ENCODE measurements at places on chromosomes 12 and 14.

DNA sequence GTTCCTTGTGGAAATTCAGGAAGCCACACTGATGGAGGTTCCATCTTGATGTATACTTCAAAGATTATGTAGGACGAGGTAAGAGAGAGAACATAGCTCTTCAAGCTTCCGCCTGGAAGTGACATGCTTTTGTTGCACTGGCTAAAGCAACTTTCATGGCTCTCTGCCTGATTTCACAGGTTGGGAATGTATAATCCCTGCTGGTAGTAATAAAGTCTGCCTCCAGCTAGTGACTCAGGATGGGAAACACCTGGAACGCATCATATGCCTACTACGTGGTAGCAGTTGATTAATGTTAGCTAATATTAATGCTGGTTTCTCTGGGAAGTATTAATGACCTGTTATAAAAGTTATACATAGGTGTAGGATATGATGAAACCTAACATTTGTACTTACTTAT, 71.1 kb downstream of the PELI2 start:
- DNase-seq: peak; percentile 27

GRCh38 chr14:92954933-92955332, 32.0 kb downstream of the CHGA start:
- no peak for DNase-seq

DNA sequence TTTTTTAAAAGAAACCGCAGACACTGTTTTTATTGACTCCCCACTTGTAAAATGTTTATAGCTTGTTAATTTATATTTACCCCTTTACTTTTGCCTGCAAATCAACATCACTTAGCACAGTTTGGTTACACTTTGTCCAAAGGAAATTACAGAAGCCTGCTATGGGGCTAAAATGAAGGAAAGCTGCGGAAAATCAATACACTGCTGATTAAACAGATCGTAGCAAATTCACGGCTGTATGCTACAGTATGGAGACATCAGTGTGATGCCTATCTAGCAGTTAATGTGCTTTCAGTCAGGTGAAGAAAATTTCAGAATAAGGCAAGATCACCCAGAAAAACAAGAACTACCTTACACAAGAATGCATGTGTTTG, 110.0 kb downstream of the FOXG1 start:
- DNase-seq: no peak

DNA sequence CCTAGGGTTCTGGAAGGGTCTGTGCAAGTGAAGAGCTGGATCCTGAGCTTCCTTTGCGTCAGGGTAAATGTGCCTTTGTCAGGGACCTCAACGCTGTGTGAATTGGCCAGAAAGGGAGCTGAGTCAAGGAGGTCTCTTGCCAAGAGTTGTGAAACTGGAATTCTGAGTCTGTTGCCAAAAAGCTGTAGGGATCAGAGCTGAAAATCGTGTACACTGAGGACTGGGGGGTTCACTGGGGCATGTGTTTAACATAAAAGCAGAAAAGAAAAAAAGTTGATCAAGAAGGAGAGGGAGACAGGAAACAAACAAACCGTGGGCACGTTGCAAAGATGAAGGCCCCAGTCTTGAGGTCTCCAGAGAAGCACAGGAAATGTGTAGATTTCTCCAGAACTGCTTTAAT, 1081.5 kb downstream of the VRK1 start:
- DNase-seq: no peak

DNA sequence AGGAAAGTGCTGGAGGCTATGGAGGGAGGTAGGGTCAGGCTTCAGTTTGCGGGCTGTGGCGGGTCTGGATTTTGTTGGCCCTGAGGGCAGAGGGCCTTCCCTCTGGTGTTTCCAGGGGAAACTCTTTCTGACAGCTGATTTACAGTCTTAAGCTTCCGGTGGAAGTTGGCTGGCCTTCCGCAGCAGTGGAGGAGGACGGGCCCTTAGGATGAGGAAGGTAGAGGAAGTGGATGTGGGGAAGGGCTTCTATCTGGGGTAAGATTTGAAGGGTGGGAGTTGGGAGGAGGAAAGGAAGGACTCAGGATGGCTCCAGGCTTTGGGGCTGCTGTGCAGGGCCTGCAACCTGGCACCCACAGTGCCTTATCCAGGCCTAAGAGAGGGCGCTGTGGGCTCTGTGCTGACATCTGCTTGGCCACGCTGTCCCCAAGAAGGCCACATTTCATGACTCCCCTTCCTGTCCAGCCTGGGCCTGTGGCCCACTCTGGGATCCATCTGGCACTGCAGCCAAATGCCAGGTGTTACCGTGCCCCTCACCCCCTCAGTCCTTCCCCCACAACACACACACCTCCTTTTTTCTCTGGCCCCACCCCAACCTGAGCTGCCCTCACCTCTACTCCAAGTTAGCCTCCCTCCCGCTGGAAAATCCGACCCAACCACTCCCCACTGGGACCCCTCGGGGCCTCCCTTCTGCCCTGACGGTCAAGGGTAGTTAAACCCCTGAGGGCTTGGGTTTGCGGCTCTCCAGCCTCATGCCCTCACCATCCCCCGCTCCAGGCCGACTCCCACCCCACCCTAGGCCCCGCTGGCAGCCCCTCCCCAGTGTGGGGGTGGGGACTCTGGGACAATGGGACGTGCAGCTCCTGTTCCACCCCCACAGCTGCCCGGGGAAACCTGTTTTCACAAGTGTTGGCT, 7.7 kb upstream of the PPP1R13B start:
- DNase-seq: no peak

GRCh38 chr12:51023625-51024382, 2.4 kb downstream of the SLC11A2 start:
- no peak for DNase-seq

DNA sequence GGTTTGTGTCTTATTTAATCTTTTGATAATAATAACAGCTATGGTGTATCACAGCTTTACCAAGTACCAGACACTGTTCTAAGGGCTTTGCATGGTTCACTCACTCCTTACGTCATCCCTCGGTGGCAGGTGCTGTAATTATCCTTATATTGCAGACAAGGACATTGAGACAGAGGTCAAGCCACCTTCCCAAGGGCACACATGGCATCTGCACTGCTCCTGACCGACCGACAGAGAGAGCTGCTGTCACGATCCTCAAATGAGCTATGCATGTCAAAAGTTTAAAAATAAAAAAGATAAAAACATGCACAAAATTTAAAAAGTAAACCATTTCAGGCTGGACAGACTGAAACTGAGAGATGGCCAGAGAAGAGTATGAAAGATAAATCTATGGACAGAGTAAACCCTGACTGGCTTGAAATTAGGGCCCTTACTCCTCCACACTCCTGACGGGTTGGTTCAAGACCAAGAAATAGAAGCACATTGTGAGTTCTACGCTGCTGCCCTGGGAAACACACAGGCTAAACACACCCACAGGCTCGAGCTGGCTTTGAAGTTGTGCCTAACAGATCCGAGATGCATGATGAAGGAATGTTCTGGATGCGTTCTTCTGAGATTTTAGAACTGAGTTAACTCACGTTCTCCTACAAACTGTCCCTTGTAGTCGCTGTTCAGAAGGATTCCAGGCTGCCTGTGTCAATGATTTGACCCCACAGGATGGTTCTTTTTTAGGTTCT, 268.7 kb downstream of the ZFP36L1 start:
- no peak for DNase-seq

GRCh38 chr12:52573743-52574142, at the start of gene KRT74:
Gene KRT74 (minus strand): TSS chr12:52573843. CDS start chr12:52573777, 66 bp downstream.
- DNase-seq: no peak

DNA sequence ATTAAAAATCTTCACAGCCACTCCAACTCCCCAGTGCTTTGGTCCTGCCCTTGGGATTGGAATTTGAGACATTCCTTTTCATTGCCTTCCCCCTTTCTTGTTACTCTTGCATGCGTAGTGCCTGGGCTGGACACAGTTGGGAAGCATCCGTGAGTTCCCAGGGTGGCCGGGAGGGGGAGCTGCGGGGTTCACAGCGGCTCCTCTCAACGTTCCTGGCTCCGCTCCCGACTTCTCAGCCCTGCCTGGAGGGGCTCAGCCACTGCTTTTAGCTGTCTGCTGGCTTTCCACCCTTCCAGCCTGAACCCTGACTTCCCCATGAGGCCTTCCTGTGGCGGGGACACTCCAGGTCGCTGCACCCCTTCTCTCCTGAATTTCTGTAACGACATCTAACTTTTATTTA, 3.2 kb downstream of the TEX52 start:
- DNase-seq: no peak

DNA sequence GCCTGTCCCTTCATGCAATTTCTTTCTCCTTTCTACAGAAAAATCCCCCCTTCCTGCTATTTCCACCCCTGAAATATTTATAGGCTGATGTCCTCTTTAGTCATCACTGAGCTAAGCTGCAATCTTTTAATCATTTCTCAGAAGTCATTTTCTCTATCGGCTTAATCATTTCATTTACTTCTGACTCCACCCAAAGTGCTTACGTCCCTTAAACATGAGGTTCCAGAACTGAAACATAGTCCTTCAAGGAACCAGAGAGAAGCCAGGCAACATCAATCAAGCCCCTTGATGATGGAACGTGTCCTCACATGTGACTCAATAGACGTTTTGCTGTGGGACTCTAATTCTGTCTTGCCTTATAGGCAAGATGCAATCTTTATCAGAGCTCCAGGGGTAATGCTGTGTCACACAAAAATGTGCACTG, 148.7 kb upstream of the KRR1 start:
- no peak for DNase-seq

- no peak for DNase-seq
Measured at GRCh38 chr12:119679081-119679480, 11.1 kb downstream of the PRKAB1 start.

GRCh38 chr12:99983456-99984258, 1.1 kb downstream of the ANKS1B start:
- DNase-seq: no peak

DNA sequence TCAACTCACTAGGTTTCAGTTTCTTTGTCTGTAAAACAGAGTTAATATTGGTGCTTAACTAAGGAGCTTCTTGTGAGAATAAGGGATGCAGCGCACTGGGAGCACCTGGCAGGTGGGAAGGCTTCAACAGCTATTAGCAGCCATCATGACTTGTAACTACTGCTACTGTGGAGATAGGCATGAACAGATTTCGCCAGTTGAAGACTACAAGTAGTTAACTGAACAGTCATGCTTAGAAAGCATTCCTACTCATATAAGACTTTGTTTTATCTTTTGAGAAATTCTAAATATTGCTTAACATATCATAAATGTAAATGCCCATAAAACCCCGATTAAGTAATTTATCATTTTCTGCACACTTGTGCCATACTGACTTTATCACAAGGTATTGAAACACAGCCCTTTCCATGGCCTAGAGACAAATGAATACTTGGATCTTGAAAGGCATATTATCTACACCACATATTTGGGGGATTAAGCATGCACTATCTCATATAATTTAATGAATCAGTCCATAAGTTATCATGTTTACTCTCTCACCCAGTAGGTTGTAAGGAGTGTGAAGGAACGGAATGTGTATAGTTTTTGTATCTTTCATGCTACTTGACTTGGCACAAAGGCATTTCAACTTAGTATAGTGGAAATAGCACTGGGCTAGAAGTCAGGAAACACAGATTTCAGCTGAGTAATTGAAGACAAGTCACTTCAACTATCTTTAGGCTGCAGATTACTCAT, 16.1 kb downstream of the NTN4 start:
- DNase-seq: no peak

- no peak for DNase-seq
Measured at GRCh38 chr12:38892087-38892786, 13.2 kb downstream of the CPNE8 start.

GRCh38 chr12:104494137-104494792, 37.5 kb downstream of the CHST11 start:
- DNase-seq: no peak

GRCh38 chr12:96434107-96434506, 33.9 kb upstream of the CDK17 start:
- DNase-seq: no peak

- no peak for DNase-seq
Measured at GRCh38 chr12:14442221-14442881, 76.9 kb downstream of the ATF7IP start.

- no peak for DNase-seq
Measured at GRCh38 chr12:74415633-74416032, 122.0 kb upstream of the ATXN7L3B start.

GRCh38 chr12:57934819-57935218, 6.5 kb upstream of the ATP23 start:
- DNase-seq: no peak

DNA sequence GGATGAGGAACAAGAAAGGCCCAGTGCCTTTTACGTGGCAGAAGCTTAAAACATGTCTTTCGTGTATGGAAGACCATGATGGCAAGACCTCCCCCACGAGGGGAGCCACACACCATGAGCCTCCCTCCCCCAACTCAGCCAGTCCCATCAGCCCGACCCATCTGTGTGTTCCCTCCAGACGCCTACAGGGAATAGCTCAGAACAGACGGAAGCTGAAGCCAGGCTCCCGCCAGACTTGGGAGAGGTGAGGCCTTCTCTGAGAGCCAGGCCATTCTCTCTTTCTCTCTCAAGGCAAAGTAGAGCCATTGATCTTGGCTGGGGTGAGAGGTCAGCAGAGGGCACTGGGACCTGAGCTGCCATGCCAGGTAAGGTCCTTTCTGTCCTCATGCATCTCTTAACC, 9.5 kb downstream of the REM2 start:
- no peak for DNase-seq
